ENCODE measurements at places on chromosomes 1 and 21.
A peak's percentile ranks its signal among the peaks of the same experiment; 100 is the strongest.

- DNase-seq = peak; percentile 64
Observed at GRCh38 chr1:53734650-53735211, 4.2 kb downstream of the GLIS1 start.

DNA sequence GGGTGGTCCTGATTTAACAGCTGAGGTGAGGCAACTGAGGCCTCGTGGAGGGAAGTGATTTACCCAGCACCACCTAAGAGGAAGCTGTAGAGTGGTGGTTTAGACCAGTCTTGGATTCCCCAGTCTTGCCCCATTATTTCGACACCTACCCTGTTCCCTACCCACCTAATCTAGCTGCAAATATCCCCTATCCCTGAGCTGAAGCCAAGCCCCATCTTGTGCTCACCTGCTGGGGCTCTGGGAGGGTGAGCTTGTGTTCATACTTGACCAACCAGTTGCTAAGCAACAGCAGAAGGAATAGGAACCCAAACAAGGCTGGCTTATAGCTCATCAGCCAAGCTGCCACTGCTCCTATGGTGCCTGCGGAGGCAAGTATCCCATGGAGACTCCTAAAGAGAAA is 2.0 kb downstream of the TEX46 start:
- no peak for DNase-seq

GRCh38 chr1:201888282-201889089 is at the start of gene SHISA4:
Gene SHISA4 (plus strand): TSS chr1:201888898. CDS start chr1:201888995, 97 bp downstream.
- DNase-seq = no peak

DNA sequence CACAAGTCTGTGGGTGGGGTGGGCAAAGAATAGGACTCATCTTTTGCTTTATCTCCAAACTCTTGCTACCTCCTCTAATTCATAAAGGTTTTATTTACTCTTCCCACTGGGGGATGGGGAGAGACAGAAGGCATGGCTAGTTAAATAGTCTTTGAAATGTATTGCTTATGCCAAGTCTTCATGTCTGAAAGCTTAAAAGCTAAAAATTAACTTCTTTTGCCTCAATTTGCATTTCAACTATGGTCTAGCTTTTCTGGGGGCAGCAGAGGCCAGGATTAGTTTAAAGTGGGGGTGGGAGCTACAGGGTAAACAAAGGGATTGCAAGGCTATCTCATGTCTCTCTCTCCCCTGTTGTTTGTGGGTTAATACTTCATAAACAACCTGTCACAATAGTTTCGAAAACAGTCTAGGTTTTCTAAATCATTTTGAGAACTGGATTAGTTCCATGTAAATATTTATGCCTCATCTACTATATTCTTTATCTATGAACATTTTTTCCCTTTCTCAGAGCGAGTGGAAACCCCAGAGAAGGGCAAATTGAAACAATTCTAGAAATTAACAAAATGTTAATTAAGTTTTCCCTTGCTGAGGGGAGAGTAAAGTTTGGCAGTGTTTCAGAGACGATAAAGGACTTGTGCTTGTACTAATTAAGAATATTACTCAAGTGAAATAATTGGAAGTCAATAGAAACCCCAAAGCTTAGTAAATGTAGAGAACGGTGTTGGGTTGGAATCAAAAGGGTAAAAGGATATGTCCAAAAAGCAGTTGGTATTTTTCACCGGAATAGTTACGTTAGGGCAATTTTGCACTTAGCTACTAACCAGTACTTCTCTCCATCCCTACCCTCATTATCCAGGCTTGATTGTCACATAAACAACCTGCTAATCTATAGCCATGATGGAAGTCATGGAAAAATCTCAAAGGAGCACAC is 182.2 kb downstream of the GIPC2 start:
- no peak for DNase-seq

DNA sequence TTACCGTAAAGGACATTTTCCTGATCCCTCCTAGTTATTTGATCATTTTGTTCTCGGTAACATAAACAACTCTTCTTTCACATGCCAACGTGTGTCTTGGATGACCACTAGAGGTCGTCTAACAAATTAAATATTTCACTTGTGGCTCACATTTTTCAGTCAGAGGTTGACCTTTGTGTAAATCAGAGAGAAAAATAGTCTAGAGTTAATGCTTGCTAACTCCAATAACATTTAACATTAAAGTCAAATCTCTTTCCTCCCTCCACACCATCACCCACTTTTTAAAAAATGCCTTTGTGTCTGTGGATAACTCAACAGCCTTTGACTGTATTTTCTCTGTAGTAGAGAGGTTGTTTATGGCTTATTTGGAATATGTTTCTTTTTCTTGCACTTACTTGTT is 220.5 kb upstream of the B3GALT2 start:
- DNase-seq = peak; percentile 67

- DNase-seq = no peak
Observed at GRCh38 chr1:236027104-236027503, 37.8 kb downstream of the NID1 start.

DNA sequence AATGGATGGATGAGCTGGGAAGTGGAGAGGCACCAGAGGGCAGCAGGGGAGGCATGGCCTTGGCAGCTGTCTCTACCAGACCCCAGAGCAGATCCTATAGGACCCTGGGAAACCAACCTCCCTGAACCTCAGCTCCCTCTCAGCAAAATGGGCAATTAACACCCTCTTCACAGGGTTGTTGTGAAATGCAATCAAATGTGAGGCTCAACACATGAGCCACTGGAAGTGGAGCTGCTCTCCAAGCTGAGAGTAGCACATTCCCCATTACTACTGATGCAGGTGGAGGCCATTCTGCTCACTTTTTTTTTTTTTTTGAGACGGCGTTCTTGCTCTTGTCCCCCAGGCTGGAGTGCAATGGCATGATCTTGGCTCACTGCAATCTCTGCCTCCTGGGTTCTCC is 6.5 kb upstream of the SYNC start:
- no peak for DNase-seq

DNA sequence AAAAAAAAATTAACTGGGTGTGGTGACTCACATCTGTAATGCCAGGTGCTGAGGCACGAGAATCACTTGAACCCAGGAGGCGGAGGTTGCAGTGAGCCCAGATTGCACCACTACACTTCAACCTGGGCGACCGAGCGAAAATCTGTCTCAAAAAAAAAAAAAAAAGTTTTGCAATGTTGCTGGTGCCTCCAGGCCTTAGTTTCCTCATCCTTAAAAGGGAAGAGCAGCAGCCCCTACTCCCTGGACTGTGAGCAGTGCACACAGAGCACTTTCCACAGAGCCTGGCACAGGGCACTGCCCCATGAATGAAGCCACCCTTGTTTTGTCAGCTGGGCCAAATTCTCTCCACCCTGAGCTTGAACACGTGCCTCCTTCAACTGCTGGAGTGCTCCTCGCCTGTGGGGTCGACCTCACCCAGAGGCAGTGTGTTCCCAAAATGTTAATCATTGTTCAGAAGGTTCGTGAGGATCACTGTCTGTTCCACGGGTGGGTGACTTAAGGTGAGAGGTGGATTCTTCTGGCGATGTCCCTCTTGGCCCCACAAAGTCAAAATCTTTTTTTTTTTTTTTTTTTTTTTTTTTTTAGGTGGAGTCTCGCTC is 152.1 kb upstream of the TMEM51 start:
- DNase-seq = no peak

DNA sequence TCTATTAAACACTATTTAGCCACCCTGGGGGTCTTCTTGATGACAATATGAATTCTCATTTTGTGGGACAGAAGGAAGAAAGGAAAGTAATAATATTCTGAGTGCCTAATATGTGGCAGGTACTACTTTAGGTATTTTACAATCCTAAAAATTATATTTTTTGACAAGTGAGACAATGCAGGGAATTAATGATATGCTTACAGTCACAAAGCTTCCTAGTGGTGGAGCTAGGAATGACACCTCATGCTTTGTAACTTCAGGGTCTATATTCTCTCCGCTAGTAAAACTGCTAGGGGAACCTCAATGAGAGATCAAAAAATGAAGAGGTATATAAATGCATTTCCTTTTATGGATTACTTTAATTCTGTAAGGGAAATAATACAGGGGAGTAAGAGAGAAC is 44.3 kb downstream of the TPR start:
- no peak for DNase-seq

DNA sequence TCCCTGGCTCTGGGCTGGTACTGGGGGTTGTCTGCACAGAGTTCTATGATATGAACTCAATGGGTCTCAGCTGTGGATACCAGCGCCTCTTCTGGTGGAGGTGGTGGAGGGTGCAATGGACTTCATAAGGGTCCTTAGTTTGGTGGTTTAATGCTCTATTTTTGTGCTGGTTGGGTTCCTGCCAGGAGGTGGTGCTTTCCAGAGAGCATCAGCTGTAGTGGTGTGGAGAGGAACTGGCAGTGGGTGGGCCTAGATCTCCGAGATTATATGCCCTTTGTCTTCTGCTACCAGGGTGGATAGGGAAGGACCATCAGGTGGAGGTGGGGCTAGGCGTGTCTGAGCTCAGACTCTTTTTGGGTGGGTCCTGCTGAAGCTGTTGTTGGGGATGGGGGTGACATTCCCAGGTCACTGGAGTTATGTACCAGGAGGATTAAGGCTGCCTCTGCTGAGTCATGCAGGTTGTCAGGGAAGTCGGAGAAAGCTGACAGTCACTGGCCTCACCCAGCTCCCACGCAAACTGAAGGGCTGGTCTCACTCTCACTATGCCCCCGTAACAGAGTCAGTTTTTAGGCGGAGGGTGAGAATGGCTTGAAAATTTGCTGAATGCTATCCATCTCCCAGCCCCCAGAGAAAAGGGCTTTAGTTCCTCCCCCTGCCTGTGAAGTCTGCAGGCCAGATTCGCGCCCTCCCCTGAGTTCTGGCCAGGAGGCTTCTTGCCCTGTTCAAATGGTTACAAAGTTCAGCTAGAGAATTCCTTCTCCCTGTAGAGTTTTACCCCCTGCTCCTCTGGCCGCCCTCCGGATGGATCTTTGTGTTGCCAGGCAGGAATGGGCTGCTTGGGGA is 902.9 kb downstream of the LTN1 start:
- DNase-seq = no peak

DNA sequence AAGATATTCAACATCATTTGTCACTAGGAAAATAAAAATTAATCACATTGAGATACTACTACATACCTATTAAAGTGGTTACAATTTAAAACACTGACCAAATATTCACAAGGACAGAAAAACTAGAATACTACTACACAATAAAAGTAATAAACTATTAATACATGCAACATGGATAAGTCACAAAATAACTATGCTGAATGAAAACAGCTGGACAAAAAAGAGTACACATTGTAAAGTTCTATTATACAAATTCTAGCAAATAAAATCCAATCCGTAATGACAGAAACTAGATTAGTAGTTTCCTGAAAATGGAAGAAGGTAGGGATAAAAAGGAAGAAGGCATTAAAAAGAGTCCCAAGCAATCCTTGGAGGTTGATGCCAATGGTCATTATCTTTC is 348.7 kb upstream of the PTBP2 start:
- no peak for DNase-seq

DNA sequence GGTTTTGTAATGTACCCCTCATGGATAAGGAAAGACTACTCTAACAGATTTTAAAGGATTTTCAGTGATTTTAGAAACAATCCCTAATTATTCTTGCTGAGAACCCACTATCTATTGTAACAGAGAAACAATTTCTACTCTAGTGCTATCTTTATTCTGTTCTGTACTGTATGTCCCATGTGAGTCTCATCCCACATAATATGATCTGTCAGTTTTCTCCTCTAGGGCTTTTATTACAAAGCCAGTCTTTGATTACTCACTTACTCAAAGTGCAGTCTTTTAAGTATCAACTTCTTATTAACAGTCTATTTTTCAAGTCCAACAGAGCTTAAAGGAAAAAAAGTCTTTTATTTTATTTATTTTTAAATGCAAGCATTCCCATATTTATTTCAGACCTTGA is 54.8 kb downstream of the CTH start:
- no peak for DNase-seq

- DNase-seq = no peak
Observed at GRCh38 chr1:202661136-202661845, 49.0 kb downstream of the SYT2 start.

DNA sequence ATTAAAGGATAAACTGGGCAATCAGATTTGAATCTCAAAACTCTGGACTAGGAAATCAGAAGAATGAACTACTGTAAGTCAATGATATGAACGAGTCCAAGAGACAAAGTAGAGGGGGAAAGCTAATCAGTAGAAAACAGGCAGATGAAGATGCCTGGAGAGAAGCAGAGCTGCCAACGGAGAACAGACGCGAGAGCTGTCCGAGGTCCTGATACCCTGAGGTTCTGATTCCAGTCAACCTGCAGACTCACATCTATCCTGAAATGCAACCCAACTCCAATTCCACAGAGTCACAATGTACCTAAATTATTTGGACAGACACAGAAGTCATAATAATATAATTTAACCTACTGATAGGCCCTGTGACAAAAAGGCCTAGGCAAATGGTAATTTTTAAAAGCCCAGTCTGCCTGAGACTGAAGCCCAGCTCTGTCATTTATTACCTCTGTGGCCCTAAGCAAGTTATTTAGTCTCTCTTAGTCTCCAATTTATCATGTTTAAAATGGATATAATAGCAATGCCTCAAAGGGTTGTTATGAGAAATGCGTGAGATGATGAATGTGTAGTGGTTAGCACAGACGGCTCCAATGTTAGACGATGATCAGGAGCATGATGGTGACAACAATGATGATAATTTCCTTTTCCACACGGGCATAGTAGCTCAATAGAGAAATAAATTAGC is 33.4 kb downstream of the RGS7 start:
- peak; percentile 25 for DNase-seq

DNA sequence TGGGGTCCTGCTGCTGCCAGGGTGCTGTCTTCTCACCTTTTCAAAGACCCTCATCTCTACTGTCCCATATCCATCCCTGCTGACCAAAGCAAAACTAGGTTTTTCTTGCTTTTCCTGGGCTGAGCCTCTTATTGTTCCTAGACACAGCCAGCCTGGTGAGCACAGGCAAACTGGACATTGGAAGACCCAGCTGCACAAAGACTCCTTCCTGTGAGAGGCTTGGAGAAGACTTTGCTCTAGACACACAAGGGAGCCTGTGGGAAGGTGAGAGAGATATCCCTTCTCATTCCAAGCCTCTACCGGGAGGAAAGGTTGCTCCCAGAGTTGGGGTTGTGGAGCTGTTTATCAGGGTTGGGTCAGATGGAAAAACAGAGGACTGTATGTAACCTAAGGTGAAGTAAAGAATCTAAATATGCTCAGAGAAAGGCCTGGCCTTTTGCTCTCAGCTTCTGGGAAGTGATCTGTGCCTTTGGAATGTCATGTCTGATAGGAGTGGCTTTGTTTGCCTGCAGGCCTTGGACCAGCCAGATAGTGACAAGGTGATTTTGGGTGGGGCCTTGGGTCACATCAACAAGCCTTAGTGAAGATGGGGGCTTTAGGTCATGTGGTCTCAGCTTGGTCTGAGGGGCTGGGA is 87.6 kb upstream of the RUNX1 start:
- DNase-seq = peak; percentile 54

- DNase-seq = no peak
Observed at GRCh38 chr21:38487901-38488639, 10.2 kb downstream of the ERG start.

GRCh38 chr1:83769072-83769471 is 229.9 kb downstream of the TTLL7 start:
- DNase-seq = no peak

GRCh38 chr21:36472377-36472776 is 7.5 kb downstream of the CLDN14 start:
- DNase-seq = no peak

Data from fibroblast of upper back skin (primary cell).